ENCODE measurements at places on chromosomes 3 and 15.

- DNase-seq, result no peak
Observed at GRCh38 chr3:49669352-49669751, 4.8 kb upstream of the APEH start.

GRCh38 chr3:350871-351371 is 154.4 kb downstream of the CHL1 start:
- DNase-seq, result no peak

DNA sequence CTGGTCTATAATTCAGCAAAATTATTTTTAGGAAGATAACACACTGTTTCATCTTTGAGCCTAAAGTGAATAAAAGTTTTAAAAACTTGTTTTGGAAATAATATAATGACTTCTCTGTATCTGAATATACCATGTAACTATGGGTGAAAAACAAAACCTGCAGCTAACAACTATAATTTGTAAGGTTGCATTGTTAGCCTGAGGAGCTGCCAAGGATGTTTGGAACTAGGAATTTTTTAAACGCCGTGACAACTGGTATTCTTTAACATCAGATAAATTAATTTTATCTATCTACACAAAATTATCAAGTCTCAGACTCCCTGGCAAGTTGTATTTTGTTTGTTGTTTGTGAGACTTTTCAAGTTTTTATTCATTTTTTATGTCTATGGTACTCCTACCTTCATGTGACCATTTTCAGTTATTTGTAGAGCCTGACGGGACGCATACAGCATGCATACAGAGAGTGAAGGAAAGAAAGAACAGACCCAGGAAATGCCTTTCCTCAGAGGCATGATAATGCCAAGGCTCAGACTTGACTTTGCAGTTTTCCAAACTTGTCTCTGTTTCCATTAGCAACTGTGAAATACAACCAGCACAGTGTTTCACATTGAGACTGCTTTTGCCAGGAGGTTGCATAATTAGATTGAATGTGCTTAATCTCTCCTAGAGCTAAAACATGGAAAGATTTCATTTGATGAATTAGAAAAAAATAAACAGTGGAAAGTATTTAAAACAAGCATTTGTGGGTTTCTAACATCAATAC is 60.8 kb upstream of the ARHGEF26 start:
- DNase-seq, result no peak

DNA sequence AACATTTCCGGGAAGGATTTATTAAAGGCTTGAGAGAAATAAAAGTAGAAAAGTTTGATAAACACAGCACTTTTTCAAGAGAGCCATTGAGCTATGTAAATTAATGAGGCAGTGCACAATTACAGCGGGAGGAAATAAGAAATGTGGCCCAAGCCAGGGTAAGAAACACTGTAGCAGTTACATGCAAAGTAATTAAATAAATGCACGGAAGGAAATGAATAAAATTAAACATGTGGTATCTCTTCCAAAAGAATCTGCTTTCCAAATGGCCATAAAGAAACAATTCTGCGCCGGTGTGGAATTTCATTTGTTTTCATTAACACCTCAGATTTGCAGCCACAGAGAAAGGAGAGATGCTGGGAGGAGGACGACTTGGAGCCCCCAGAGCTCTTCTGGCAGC is 35.3 kb downstream of the ZPLD1 start:
- DNase-seq, result no peak

GRCh38 chr3:138608322-138609135 is at the start of gene FAIM:
FAIM (plus strand) TSS chr3:138608771; CDS start chr3:138619727, 10,956 bp downstream.
- DNase-seq, result peak; percentile 85

- no peak for DNase-seq
Observed at GRCh38 chr3:124250053-124250452, 258.1 kb upstream of the ROPN1 start.

- DNase-seq, result no peak
Observed at GRCh38 chr15:96264351-96264798, 66.1 kb upstream of the NR2F2 start.

- DNase-seq, result no peak
Observed at GRCh38 chr15:92178911-92179310, 214.8 kb upstream of the ST8SIA2 start.

GRCh38 chr3:105108823-105109222 is 257.9 kb upstream of the ALCAM start:
- no peak for DNase-seq

GRCh38 chr3:127475391-127475790 is 115.1 kb downstream of the TPRA1 start:
- DNase-seq, result no peak

Data from B cell (primary cell).